CD8-positive, alpha-beta T cell (primary cell): ENCODE measurements at places on chromosomes 5 and 9. TPM values are rescaled to one million over a fixed set of nuclear protein-coding genes. Genes with fewer than 3 reads are reported as not detected.

GRCh38 chr9:22522206-22522740, 75.6 kb downstream of the DMRTA1 start:
- no peak for DNase-seq

GRCh38 chr5:14675865-14676300, 11.4 kb downstream of the OTULIN start:
- no peak for DNase-seq

GRCh38 chr9:113918697-113919350, 42.7 kb downstream of the ZNF618 start:
- no peak for DNase-seq

The PAIP1 gene
- 45.7 TPM for total RNA-seq

DNA sequence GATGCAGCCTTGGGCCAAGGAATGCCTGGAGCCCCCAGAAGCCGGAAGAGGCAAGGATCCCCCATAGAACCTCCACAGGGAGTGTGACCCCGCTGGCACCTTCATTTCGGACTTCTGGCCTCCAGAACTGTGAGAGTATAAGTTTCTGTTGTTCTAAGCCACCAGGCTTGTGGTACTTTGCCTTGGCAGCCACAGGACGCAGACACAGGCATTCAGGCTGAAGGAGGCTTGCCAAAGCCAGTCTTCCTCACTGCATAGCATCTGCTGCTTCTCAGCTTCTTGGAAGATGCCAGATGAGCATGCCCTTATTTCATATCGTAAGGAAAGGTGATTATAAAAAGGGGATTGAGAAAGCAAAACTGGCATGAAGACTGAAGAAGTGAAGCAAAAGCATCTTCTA, 61.1 kb upstream of the TAS2R1 start:
- DNase-seq: no peak

The DRD1 gene
- not detected for total RNA-seq
